ENCODE measurements at places on chromosomes 16 and 17. TPM values are rescaled to one million over a fixed set of nuclear protein-coding genes. Genes with fewer than 3 reads are reported as not detected.

- no peak for DNase-seq
These were observed 6.7 kb downstream of the ARHGAP27 start for GRCh38 chr17:45425984-45426413.

DNA sequence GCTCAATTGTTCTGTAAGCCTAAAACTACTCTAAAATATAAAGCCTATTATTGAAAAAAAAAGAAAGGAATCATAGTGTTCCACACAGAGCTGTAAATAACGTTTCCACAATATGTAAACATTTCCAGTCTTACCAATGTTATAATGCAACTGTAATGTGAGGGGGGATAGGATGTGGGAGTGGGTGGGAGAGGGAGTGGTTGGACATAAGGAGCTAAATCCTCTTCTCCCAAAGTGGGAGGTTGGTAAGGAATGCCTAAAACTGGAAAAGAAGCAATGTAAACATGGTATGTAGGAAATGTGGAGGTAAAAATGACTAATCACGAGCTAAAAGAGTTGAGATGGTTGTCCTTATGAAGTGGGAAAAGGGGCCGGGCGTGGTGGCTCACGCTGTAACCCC, 17.6 kb upstream of the SBK1 start:
- DNase-seq, result no peak

DNA sequence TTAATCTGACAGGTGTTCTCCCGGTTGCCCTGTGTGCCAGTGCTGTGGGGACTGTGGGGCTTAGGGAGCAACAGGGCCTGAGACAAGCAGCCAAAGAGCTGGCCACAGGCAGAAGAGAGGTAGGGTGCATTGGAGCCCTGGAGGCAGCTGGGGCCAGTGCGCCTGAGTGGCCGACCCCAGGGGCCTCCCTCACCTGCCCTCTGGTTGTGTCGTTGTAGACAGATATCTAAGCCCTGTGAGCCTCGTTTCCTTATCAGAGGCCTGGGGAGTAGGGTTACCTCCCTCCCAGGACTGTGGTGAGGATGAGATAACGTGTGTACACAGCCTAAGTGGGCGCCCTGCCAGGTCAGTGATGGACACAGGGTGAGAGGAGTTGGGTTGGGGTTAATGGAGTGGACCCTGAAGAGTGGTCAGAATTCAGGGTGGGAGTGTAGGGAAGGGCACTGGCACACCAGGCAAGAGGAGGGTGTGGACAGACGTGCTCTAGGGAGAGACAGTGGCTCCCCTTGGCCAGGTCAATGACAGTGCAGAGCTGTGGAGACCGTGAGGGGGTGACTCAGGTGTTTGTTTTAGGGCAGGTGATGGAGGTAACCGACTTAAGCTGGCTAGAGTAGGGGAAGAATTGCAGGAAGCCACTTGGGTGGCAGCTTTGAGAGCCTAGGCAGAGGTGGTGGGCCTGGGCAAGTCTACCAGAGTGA, 3.4 kb downstream of the NARF start:
- DNase-seq, result no peak

GRCh38 chr17:80008383-80008840, 27.3 kb downstream of the TBC1D16 start:
- DNase-seq, result no peak

GRCh38 chr16:19757762-19758595, 39.9 kb downstream of the IQCK start:
- no peak for DNase-seq

Gene XYLT2
- 26.2 TPM for polyA plus RNA-seq

Gene KRT40
- 10.9 TPM for polyA plus RNA-seq

DNA sequence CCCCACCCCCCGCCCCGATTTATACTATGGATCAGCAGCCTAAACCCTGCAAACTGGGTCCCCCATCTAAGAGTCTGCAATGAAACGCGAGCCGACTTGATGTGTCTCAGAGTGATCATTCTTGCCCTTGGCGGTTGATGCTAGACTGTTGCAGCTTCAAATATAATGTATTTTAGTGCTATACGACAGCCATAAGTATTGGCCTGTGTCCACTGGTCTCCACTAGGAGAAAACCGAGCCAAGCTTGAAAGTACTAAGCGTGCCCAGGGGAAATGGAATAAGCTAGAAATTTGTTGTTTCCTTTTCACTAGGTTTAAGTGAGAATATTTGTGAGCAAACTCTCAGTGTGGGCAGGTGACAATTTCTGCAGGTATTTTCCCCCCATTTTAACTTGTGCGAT, 711.2 kb downstream of the MAF start:
- DNase-seq, result peak; percentile 24

DNA sequence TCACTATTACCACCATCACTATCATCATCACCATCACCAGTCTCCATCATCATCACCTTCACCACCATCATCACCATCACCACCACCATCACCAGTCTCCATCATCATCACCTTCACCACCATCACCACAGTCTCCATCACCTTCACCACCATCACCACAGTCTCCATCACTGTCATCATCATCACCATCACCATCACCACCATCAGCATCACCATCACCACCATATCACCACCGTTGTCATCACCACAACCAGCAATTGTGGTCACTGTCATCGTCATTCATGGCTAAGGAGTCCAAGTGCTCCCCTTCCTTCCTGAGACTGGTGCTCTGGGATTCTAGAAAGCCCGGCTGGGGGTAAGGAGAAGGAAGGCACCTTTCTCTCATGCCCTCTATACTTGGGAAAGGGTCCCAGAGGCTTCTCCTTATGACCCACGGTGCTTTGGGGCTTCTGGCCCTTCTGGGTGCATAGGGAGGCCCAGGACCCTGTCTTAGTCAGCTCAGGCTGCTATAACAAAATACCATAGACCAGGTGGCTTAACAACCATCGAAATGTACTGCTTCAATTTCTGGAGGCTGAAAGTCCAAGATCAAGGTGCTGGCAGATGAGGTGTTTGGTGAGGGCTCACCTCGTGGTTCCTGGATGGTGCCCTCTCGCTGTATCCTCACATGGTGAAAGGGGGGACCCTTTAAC, 93.4 kb upstream of the GSE1 start:
- no peak for DNase-seq

Gene CRHR1
- 0.62 TPM for polyA plus RNA-seq

Gene KIF2B
- polyA plus RNA-seq, result not detected

- DNase-seq, result no peak
These were observed 4.0 kb upstream of the SLFN12L start for GRCh38 chr17:35541434-35541833.

- DNase-seq, result no peak
These were observed 18.8 kb downstream of the SIAH1 start for GRCh38 chr16:48366165-48367093.

Gene CEMP1
- 2.0 TPM for polyA plus RNA-seq

- no peak for DNase-seq
These were observed 7.3 kb downstream of the ENDOV start for GRCh38 chr17:80422276-80422675.

Gene RBFOX1
- polyA plus RNA-seq, result 59.9 TPM

DNA sequence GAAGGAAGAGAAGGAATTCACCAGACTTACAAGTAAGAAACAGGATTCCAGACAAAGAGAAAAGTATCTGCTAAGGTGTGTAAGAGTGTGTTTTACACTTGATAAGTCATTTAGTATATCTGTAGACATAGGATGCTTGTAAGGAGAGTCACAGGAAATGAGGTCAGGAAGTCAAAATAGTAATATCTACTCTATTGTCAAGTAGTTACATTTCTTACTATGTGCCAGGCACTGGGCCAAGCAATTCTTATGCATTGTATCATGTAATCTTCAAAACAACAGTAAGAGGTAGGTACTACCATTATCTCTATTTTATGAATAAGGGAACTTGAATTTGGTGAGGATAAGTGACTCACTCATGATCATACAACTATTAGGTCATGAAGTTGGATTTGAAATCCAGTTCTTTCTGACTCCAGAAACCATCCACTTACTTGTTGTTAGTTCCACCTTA, 129.1 kb downstream of the SNX11 start:
- no peak for DNase-seq

- DNase-seq, result no peak
These were observed 8.1 kb upstream of the MT1E start for GRCh38 chr16:56617212-56618085.

Gene BOLA2
- 3.1 TPM for polyA plus RNA-seq

Gene MYCBPAP
- 0.52 TPM for polyA plus RNA-seq

- no peak for DNase-seq
These were observed 503.5 kb downstream of the HS3ST4 start for GRCh38 chr16:26195225-26195624.

- DNase-seq, result no peak
These were observed 14.7 kb upstream of the MEOX1 start for GRCh38 chr17:43676471-43676870.

GRCh38 chr17:1110862-1111598, 68.8 kb downstream of the ABR start:
- no peak for DNase-seq

GRCh38 chr16:11256661-11257130, 692 bp upstream of the SOCS1 start:
- no peak for DNase-seq

- no peak for DNase-seq
These were observed 108.9 kb downstream of the MAP2K6 start for GRCh38 chr17:69523244-69523861.

Gene C17orf100
- polyA plus RNA-seq, result 3.0 TPM

DNA sequence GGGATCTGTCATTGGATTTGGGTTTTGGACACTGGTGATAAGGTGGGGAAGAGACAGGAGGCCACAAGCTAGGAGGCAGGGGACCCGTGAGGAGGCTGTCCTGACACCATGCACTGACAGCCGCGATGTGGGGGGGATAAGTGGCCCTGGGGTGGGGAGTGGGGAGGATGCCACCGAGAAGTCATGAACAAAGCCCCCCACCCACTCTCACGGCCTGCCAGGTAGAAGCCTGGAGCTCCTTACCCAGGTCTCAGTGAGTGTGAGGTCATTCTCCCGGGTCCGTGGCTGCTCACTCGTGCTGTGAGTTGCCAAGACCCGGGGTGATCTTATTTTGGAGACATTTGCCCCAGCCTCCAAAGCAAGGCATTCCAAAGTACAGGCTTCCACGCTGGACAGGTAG, 165.9 kb upstream of the TNRC6C start:
- no peak for DNase-seq

Gene FBXW10B
- polyA plus RNA-seq, result 1.7 TPM

Gene FNDC8
- 0.11 TPM for polyA plus RNA-seq

DNA sequence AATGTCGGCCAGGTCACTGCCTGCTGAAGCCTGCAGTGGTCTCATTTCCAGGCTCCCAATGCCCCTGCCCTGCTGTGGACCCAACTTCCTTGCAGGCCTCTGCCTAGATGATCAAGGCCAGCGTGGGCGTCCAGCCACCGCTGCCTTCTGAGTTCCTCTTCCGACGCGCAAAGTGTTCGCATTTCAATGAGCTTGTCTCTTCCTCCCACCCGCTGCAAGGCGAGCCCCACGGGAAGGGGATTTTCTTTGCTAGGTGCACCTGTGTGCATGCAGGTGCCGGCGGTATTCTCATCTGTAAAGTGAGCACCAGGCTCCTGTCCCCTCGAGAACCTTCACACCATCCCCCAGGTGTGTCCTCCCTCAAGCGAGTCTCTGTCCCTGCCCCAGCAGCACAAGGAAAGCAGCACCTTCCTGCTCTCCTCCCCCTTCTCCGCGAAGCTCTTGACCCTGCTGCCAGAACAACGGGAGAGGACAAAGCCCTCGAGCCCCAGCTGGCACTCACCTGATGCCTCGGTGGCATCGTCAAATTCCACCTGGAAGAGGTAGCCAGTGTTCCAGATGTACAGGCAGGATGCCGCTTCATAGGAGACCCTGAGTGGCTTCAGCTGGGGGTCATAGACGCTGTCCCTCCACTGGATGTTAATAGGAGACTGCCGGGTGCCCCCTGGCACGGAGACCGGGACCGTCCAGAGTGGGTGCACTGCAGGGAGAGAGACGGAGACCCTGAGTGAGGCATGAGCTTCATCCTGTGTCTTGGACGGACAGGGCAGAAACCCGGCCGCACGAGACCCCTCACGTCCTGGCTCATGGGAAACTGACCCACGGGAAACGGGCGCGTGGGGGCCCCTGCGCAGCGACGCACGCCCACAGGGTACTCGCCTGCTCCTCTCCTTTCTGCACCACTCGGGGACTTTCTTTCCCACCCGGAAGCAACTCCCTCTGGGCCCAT, 9.8 kb downstream of the CA5A start:
- DNase-seq, result no peak

DNA sequence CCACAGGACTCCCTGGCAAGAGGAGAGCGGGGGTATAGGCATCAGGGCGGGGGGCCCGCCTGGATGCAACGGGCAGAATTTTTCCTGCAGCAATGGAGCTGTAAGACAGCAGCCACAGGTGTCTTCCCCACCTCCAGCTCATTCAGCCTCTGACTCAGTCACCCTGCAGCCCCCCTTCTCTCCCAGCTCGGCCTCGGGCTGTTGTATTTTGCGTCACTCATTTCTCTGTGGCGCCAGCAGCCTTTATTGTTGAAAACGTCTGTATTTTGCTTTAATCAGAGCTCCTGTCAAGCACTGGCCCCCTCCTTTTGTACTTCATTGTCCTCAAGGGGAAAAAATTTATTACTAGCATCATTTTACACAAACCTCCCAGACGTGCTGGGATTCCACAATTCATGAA, 117.7 kb downstream of the WSCD1 start:
- DNase-seq, result no peak

Gene YPEL3
- polyA plus RNA-seq, result 29.3 TPM

GRCh38 chr17:43210576-43210975, 1.1 kb upstream of the TMEM106A start:
- no peak for DNase-seq

Gene PRAC2
- not detected for polyA plus RNA-seq

- no peak for DNase-seq
These were observed 148.0 kb downstream of the FOXL1 start for GRCh38 chr16:86726340-86726739.

GRCh38 chr17:39026980-39027451, 59.8 kb upstream of the FBXO47 start:
- DNase-seq, result no peak

DNA sequence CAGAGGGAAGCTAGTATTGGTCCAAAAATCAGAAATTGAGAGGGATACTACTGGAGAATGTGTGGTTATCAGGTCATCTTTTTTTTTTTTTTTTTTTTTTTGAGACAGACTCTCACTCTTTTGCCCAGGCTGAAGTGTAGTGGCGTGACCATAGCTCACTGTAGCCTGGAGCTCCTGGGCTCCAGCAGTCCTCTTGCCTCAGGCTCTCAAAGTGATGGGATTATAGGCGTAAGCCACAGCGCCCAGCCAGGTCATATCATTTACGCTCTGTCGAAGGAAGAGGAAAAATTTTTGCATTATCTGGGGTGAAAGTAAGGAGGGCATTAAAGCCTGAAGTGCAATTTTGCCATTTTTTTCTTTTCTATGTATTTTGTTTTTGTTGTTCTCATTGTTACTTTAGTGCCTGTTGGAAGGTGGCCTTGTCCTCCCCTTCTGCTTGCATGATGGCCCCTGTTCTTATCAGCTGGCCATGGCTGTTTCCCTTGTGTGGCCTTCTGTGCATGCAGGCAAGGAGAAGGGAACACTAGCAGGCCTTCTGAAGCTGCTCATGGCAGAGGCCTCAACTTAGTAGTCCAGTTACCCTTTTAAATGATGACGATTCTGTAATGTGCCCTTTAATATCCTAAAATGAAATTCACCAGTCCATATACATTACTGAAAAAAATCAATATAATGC, 118.3 kb downstream of the SPECC1 start:
- no peak for DNase-seq

Gene MEIOB
- 0.57 TPM for polyA plus RNA-seq

- no peak for DNase-seq
These were observed 52.6 kb downstream of the PITPNM3 start for GRCh38 chr17:6503641-6504195.
